ENCODE measurements at places on chromosomes 2 and 18.

DNA sequence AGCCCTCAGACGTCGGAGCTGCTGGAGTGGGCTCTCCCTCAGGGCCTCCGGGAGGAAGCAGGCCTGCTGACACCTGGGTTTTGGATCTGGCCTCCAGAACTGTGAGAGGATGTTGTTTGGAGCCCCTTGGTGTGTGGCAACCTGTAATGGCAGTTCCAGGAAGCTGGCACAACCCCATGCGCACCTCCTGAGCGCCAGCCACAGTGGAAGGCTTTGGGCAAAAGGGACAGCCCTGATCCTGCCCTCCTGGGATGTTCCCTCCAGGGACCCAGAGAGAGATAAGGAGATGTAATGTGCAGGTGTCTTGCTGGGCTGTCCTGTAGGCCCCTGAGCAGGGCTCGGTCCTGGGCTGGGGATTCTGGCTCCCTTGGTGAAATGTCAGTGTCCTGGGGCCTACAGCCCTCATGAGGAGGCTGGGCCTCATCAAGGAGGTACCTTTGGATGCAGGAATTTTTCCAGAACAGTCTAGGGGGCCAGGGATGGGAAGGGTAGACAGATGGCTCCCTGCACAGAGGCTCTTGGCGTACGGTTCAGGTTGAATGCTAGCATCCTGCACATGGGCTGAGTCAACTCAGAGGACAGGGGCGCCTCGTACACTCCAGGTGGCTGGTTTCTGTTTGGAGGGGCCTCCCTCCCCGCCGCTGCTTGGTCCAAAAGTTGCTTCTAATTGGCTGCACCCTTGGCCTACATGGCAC is 61.1 kb downstream of the ASB1 start:
- DNase-seq: no peak

- no peak for DNase-seq
Measured at GRCh38 chr18:41391616-41392595, 563.1 kb upstream of the PIK3C3 start.

- no peak for DNase-seq
Measured at GRCh38 chr2:45291296-45291701, 282.0 kb upstream of the SIX2 start.

DNA sequence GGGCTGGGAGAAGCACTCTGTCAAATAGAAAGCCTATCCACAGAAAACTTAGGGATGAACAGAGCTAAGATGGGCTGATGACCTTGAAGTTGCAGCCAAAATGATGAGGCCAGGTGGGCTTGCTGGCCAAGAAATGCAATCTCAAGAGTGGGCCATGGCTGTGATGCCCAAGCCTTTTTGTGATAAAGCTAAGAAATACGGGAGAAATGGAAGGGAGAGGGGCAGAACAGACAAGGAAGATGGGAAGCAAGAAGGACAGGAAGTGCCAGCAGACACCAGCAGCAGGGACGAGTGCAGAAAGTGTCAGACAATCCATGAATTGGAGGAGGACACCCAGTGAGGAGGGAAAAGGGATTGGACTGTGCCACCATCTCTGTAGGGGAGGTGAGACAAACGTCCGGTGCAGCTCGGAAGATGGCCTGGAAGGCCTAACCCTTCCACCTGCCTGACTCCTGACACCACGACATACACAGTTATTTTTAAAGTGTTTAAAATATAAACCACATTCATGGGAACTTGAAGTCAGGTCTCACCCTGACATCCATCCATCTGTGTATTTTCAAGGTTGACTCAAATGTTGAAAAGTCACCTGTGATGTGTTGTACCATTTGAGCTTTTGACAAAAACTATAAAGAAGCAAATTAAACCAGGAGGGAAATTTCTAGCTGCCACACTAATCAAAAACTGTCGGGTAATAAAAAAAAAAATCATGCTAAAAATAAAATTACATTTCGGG is 105.5 kb downstream of the BCL2 start:
- no peak for DNase-seq

- no peak for DNase-seq
Measured at GRCh38 chr2:53739032-53739431, 28.6 kb upstream of the CHAC2 start.
